ENCODE measurements at places on chromosomes 3 and 15.

DNA sequence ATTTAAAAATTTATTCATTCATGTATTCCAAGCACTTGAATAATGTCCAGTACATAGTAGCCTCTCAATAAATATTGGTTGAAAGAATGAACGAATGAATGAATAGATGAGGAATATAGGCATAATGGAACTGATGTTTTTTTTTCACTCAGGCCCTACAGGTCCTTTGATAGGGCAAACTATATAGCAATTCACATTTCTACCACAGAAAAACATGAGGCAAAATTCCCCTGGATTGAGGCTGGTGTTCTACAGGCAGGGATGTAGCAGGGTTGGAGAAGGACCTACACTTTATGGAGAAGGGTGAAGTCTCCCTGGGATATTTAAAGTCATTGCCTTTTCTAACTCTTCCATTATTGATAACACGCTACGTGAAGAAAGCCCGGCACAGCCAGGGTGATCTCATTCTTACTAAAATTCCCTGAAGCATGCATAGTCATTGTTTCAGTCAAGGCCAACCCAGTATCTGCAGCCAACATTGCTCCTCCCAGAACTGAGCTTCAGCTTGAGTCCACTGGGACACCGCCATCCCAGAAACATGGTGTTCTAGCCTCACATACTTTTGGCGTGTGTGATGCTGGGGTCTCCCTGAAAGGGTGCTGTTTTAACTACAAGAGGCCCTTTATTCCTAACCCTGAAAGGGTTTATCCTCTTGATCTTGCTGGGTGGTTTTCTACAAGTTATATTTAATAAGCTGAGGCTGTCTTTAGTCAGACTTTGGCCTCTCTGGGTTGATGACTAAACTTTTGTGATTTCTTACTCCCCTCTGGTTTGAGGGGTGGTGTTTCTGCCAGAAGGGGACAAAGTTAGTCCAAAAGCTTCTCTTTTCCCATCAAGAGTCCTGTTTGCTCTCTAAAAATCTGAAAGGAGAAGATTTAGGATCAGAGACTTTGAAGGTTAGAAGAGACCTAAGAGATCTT, 25.9 kb upstream of the FBN1 start:
- DNase-seq = no peak
- no peak overlapping the region for H3K4me3 ChIP-seq
- H3K27ac ChIP-seq = peak overlapping the region; percentile 80

GRCh38 chr3:138908846-138909245, 38.1 kb downstream of the FOXL2 start:
- H3K27ac ChIP-seq = no peak overlapping the region
- DNase-seq = no peak
- no peak overlapping the region for H3K4me3 ChIP-seq
- peaks cover 12% of the 10 kb centered on the region for H3K4me1 ChIP-seq
- no peaks in the 10 kb centered on the region for H3K27me3 ChIP-seq
- H3K36me3 ChIP-seq = no peaks in the 10 kb centered on the region

DNA sequence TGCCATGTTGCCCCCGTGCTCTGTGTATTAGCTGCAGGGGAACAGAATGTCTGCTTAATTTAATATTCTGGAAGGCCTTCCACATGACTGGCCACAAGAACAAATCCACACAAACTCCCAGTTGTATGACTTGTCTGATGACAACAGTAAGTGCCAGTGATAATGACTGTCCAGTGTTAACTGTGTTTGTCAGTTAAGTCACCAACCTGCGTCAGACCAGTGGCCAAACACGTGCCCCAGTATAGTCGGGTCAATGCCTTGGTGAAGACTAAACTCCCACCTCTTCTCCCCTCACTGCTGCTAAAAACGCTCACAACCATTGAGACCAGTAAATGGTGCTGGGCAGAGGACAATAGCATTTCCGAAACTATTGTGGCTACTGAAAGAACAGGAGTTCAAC, 9.8 kb upstream of the ATP13A5 start:
- no peak for DNase-seq
- H3K27ac ChIP-seq = no peak overlapping the region
- no peaks in the 10 kb centered on the region for H3K4me1 ChIP-seq
- H3K4me3 ChIP-seq = no peak overlapping the region
- no peaks in the 10 kb centered on the region for H3K27me3 ChIP-seq
- H3K36me3 ChIP-seq = no peaks in the 10 kb centered on the region

GRCh38 chr3:17901893-17902292, 159.5 kb upstream of the TBC1D5 start:
- H3K4me3 ChIP-seq = no peak overlapping the region
- H3K27me3 ChIP-seq = no peaks in the 10 kb centered on the region
- no peaks in the 10 kb centered on the region for H3K36me3 ChIP-seq
- H3K4me1 ChIP-seq = no peaks in the 10 kb centered on the region
- DNase-seq = no peak

GRCh38 chr15:29309139-29309538, 39.5 kb upstream of the NSMCE3 start:
- no peak for DNase-seq
- no peaks in the 10 kb centered on the region for H3K4me1 ChIP-seq
- no peaks in the 10 kb centered on the region for H3K27me3 ChIP-seq
